ENCODE measurements at places on chromosomes 11 and 22.

- no peak for DNase-seq
These were observed 40.1 kb upstream of the TIMP3 start for GRCh38 chr22:32761251-32761903.

- DNase-seq = no peak
These were observed 48.3 kb upstream of the PICALM start for GRCh38 chr11:86117001-86117711.

GRCh38 chr22:20056696-20057386, 23.2 kb upstream of the DGCR8 start:
- DNase-seq = no peak

DNA sequence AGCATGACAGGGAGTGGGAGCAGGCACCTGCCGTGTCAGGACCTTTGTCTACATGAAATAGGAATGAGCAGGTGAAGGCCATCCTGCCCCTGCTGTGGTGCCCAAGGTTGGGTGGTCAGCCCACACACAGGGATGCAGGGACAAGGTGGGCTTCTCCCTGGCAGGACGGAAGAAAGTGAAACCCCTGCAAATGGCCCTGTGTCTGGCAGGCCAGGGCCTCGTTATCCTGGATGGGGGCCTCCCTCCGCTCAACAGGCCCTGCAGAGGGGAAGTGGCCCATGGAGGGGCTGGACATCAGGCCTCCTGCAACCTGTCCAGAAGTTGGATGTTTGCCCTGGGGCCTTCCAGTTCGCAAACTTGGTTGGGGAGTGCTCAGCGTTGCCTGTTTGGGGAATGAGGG, 14.9 kb downstream of the TOB2 start:
- no peak for DNase-seq

DNA sequence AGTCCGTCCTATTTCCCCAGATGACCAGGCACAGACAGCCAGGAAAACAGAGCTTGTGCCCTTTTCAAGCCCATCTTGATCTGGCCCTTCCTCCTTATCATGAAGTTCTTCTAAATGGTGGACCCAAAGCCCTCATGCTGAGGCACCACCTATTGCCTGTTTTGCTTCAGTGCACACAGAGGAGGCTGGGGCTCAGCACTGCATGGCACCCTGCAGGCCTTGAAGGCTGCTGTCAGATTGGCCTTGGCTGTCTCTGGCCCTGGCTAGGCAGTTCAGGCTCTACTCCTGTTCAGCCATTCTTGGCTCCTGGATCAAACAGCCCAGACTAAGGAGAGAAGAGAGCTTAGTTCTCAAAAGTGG, 49.2 kb downstream of the OTOG start:
- no peak for DNase-seq

GRCh38 chr22:43274595-43275240, 68.5 kb downstream of the SCUBE1 start:
- DNase-seq = no peak

DNA sequence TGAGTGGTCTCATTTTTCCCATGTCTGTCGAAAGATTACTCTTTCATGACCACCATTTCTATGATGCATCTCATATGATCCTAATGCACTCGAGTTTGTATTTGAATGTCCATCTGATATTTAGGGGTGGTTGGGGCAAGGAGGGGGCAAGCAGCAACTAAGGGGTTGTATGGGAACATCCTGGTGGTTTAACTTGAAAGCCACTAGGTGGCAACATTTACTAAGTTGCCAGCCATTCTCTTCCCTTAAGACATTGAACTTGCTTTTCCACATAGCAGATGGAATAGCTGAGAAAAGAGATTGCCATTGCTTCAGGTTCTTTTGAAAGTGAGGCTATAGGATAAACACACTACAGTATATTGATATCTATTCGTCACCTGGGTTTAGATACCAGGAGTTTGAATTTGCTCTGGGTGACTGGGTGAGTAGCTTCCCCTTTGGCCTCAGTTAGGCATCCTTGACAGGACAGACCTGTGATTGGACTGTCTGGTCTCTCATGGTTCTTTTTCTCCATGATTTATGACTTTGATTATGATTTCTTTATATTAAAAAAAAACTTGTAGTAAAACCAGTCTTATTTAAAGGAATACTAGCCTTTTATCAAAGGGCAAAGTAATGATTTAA, 32.4 kb downstream of the NF2 start:
- peak; percentile 69 for DNase-seq

DNA sequence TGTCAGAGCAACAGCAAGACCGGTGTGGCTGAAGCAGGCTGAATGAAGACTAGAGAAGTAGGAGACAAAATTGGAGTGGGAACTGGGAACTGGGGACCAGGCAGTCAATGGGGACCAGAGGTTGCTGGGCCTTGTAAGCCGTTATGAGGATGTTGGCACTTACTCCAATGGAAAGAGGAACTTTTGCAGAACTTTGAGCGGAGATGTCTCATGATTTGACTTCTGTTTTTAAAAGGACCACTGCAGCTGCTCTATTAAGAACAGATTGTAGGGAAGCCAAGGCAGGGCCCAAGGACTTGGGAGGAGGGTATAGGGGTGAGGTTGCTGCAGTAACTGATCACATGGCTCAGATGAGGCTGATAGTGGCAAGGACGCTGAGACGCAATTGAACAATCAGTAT, 34.2 kb downstream of the IL18 start:
- peak; percentile 89 for DNase-seq

GRCh38 chr22:24455751-24456426, 28.5 kb downstream of the ADORA2A start:
- no peak for DNase-seq

DNA sequence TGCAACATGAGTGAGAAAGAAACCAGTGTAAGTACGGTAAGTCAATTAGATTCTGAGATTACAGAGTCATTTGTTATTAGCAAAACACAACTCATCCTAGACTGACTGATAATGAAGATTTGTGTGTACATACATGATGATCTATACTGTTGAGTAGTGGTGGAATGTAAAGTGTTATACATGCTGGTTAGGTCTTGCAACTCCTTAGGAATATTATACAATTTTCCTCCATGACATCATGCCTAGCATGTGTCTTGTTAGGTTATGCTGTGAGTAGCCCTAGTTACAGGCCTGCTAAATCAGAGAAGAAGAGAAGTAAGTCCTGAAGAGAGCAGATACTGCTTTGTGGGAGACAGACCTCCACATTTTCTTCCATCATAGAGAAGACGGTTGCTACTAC, 880.6 kb downstream of the LUZP2 start:
- no peak for DNase-seq

- no peak for DNase-seq
These were observed 37.1 kb upstream of the SWAP70 start for GRCh38 chr11:9626496-9627394.

DNA sequence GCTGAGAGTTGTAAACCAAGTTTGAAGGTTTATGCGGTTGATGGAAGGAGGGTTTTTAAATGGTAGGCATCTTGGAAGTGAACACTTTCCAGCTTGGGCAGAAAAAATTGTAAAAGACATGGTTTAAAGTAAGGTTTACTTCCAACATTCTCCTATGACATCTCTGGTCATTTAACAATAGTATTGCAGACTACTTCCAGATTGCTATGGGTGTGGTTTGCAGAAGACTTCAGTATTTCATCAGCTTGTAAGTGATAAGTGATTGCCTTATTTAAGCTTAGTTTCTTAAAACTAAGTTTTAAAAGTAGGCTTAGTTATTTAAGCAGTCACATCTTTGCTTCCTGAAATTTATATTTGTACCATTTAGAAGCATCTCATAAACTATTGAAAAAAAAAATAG, 7.2 kb upstream of the STT3A start:
- DNase-seq = no peak

- DNase-seq = no peak
These were observed 1.3 kb downstream of the HIRA start for GRCh38 chr22:19429950-19430889.

DNA sequence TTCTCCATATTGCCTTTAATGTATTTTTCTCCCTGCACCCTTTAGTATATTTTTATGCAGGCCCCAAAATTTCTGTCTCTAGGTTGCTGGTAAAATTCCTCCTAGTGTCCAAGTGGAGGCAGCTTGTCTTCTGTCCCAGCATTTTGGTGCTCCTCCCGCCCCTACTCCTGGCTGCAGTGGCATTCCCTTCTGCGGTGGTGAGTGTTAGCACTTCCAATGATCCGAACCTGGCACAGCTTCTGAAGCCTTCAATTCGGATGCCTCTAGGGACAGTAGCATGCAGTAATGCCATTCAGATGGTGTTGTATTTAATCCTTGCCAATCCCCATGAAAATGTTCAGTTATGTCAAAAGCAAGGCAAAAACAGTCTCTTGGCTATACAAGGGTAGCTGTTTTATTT, 5.9 kb downstream of the YWHAH start:
- no peak for DNase-seq

Data from pons (tissue), 1 donor.